ENCODE measurements at places on chromosomes 3 and 15.

DNA sequence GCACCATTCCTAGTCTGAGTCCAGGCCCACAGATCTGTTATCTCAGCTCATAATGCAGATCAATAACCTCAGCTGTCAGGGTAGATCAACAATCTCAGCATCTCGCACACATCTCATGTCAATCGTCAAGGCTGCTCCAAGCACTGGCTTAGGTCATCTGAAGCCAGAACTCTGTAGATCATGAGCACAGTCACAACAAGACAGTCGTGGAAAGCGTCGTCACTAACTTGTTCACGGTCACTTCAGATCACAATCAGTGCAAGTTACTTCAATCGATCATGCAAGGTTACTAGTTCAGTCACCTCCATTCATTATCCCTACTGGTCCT lies 71.8 kb downstream of the RBPMS2 start:
- no peak for DNase-seq

DNA sequence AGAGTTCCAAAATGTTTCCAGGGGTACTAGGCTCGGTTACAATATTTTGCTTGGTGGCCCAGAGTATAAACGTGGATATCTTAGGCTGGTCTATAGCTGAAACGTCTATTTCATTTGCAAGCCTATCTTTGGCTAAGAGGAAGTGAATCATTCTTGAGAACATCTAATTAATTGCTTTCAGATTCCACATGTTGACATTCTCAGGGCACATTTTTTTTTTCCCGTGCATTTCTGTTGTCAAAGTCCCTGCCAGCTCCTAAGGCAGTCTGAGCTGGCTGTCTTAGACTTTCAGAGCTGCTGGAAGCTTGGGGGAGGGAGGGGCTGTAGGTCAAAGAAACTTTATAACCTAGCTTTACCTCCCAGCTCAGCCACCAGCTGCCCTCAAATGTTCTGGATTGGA lies 23.2 kb upstream of the LAMP3 start:
- DNase-seq: no peak

- DNase-seq: no peak
Measured at GRCh38 chr15:68413363-68414205, 18.4 kb downstream of the ITGA11 start.

GRCh38 chr15:81303244-81304225 lies 20.4 kb downstream of the STARD5 start:
- DNase-seq: no peak

GRCh38 chr3:138888560-138888959 lies 53.8 kb upstream of the PIK3CB start:
- DNase-seq: no peak

DNA sequence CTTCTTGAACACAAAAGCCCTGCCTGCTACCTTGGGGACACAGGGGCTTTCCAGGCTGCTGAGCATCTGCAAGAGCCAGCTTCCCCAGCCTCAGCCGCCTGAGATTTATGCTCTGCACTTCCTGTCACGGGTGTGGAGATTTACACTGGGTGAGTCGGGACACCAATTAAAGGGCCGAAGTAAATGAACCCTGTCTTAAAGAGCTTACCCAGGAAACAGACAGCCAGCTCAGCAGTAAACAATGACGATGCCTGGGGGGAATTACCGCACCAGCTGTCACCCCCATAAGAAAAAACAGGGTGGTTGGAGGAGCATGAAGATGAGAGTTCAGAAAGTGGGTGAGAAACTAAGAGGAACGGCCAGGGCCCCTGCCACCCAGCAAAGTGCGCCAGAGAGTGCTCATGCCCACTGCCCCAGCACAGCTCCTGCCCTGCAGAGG lies 37.5 kb upstream of the IQSEC1 start:
- DNase-seq: peak; percentile 97

GRCh38 chr15:41713047-41713446 lies 52.8 kb downstream of the MGA start:
- DNase-seq: no peak

GRCh38 chr3:170426240-170426797 lies 7.7 kb downstream of the CLDN11 start:
- DNase-seq: no peak

- no peak for DNase-seq
Measured at GRCh38 chr15:77737238-77738037, 104.7 kb upstream of the LINGO1 start.

DNA sequence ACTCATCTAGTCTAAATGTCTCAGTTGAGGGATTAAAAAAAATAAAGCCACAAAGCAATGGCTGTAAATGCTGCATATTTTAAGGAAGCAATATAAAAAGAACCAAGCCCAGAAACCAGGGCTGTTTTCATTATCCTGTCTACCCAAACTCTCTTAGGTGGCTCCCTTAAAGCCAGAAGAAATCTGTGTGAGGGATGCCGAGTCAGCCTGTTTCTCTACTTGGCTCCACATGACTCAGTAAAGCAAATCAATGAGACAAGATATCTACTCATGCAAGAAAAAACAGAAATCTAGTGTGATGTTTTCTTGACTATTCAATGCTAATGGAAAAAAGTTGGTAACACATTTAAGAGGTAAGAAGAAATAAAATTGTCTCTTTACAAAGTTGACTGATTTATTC lies 296.2 kb downstream of the ZBTB20 start:
- DNase-seq: no peak

DNA sequence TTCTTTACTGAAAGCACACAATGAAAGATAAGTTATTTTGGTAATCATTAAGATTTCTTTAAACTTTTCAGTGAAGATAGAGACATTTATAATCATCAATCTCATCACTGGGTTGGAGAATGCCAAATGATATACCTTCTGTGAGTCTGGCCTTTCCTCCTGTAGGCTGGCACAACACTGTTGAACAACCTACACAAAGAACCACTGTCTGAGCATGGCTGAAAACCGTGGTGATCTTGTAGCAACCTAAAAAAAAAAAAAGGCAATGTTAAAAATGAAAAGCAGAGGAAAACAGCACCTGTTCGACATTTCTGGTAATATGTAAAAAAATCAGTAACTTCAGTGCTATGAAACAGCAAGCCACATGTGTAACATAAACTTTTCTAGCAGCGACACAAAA lies 1.8 kb downstream of the RPS27L start:
- DNase-seq: no peak

DNA sequence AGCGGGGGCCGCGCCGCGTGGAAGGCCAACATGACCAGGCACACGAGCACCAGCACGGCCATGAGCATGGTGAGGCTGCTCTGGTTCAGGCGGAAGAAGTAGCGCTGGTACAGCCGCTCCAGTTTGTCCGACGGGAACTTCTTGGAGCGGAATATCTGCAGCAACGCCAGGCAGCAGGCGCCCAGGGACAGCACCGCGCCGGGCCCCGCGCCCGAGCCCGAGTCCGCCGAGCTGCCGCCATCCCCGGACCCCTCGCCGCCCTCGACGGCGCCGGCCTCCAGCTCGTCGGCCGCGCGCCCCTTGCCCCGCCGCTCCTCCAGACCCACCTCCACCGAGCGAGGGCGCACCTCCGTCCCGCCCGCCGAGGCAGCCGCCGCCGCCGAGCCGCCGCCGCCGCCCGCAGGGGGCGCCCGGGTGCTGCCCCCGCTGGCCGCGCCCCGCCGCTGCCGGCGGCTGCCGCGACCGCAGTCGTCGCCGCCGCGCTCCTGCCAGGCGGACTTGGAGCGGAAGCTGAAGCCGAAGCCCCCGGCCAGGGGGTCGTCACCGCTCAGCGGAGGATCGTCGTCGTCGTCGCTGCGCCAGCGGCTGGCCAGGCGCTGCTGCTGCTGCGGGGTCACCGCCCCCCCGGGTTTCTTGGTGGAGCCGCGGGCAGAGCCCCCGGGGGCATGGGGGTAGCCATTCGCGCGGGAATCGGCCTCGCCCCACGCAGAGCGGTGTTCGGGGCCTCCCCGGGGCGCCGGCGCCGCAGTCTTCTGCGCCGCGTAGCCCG lies 957 bp downstream of the ADCY5 start:
- no peak for DNase-seq

DNA sequence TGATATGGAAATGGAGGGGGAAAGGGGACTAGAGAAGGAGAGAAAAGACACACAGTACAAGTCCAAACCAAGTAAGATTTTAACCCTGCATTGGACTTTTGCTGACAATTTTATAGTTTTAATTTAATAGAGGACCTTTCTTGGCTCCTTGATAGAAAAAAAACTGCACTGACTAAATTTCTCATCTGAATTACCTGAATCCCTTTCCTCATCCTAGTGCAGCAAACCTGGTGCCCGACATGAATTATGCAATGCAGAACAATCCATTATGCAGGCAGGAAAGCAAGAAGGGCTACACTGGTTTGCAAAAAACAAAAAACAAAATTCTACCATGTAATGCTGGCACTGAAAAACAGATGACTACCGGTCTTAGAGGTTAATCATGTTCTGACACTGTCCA lies 15.5 kb downstream of the MAGI1 start:
- no peak for DNase-seq

DNA sequence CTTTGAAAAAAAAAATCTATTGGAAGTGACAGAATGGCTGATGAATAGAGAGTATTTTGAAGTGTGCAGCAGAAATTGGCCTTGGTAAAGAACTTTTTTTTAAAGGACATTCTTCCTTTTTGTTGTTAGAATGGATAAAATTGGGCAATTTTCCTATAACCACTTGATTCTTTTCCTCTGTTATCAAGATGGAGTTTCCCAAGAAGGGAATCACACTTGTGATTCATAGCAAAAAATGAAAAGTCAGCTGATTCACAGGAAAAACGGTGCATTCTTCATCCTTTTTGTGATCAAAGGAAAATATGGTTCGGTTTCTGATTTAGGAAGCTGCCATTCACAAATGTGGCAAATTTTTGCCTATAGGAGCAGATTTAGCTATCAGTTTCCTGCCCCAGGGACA lies 486.8 kb downstream of the GBE1 start:
- DNase-seq: no peak

GRCh38 chr3:78879295-78879860 lies 888.4 kb downstream of the ROBO1 start:
- DNase-seq: no peak

- DNase-seq: no peak
Measured at GRCh38 chr15:49174902-49175301, 4.9 kb downstream of the GALK2 start.

DNA sequence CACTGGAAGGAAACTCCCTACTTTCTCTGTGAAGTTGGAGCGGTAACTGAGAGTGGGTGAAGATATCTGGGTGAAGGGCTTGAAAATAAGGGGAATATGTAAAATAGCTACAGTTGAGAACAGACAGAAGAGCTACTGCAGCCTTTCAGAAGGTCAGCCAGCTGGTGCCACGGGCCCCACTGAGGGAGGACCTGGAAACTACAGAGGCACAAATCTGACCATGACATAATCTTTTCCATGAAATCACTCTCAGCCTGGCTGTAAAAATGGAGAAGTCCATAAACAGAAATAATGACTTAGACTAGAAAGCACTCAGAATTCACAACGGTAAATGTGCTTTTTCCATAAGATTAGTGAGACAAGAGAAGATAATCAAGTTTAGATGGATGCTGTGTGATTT lies 46.4 kb downstream of the ST3GAL6 start:
- no peak for DNase-seq

DNA sequence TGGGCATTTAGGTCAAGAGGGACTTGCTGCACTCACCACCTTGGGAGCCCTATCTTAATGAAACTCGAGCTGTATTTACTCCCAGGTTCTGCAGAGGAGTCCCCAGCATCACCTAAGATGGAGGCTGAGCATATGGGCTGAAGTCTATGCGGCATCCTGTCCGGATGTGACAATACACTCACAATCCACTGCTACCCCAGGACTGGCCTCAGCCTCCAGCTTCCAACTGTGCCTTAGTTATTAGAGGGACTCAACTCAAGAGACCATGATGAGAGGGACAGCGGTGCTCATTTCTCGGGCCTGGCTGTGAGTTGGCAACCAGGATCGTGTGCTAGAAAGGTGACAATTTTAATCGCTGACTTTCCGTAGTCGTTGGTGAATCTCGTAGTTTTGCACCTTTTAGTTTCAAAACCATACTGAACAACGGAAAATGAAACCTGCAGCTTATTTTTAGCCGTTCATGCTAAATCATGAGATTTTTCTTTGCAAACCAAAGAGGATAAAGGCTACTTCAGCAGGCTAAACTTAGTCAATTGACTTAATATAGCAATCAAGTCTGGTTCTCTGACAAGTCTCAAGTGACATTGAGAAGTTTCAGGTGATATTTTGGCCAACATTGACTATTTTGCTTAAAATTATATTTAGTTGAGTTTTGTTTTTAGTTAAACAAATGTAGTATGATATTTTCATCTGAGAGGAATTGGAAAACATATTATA lies 11.1 kb downstream of the ZBTB38 start:
- DNase-seq: peak; percentile 99

DNA sequence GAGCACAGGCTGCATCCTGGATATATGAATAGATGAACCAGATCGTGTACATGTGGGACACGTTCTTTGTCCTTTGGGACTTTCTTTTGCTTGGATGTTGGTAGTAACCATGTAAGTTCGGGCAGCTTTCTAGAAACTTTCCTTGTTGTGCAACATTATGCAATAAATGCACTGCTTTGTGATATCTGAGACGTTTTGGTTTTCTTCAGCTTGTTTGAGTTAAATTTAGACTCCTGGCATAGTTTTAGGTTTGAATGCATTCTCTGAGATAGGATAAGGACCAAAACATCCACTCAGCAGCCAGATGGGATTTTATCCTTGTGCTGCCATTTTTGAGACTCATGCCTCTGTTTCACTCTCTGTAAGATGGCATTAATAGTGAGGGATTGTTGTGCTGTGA lies 158.9 kb downstream of the IGF1R start:
- no peak for DNase-seq

GRCh38 chr3:197117114-197117513 lies 87.5 kb upstream of the MELTF start:
- DNase-seq: no peak

DNA sequence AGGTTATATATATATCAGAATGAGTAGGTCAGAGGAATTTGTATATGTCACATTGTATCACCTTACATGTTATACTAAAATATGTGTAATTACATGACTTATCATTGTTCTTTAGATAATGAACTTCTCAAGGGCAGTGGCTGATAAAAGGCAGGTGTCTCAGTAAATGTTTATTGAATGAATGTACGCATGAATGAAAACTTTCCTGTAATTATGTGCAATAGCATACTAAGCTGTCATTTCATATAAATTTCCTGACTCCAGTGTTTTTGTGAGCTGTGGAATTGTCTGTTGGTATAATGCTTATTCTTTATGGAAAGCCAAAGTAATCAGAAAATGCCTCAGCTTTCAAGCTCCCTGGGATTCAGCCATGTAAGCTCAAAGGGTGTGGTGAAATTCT lies 4.2 kb downstream of the TBC1D23 start:
- no peak for DNase-seq

- DNase-seq: peak; percentile 66
Measured at GRCh38 chr15:58980351-58980939, 7.0 kb upstream of the RNF111 start.

DNA sequence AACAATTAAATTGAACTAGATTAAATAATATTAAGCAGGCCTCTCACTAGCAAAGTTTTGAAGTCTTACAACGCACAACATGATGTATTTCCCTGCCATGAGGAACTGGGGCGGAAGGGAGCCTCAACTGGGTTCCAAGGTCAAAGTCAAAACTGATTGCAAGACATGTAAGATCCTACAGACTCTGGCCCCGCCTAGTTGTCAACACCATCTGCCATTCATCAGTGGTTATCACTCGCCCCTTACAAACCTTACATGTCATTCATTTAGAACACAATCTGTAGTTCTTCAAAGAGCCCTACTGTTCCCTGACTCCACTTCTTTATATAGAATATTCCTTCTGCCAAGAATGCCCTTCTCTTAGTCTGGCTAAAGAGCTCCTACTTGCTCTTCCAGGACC lies 10.0 kb downstream of the ATP13A3 start:
- no peak for DNase-seq

GRCh38 chr3:118736107-118736506 lies 298.5 kb downstream of the IGSF11 start:
- DNase-seq: no peak

Measured in MM.1S (cell line).